IMR-90 (cell line): ENCODE measurements at places on chromosomes 12 and 14. TPM values are rescaled to one million over a fixed set of nuclear protein-coding genes. Genes with fewer than 3 reads are reported as not detected.
A peak's percentile ranks its signal among the peaks of the same experiment; 100 is the strongest.

DNA sequence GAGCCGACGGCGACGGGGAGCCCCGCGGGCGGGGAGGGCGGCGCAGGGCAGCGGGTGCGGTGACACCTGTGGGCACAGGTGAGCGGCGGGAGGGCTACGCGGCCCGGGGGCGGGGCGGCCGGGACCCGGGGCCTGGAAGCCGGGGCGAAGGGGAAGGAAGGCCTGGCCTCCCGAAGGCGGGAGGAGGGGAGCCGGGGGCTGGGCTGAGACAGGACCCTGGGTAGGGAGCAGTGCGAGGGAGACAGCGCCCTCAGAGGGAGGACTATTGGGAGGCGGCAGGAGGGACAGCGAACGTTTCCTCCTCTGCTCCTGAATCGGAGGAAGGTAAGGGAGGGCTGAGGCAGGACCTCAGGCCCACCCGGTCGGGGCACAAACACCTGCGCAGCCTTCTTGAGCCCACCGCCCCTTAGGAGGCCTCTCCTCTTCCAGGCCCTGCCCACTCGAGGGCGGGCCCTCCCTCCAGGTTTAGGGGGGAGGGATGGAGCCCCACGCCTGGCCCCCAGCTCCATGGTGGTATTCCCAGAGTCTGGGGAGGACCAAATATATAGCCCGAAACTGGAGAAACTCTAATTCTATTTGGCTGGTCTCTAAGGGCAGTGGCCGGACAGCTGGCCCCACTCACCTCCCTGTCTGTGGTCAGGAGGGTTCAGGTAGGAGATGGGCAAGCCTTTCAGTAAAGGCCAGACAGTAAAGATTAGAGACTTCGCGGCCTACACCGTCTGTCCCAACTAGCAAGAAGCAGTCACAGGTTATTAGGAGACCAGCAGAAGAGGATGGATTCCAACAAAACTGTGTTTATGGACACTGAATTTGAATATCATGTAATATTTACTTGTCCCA is 509 bp downstream of the PLEKHG6 start:
- DNase-seq, result no peak

DNA sequence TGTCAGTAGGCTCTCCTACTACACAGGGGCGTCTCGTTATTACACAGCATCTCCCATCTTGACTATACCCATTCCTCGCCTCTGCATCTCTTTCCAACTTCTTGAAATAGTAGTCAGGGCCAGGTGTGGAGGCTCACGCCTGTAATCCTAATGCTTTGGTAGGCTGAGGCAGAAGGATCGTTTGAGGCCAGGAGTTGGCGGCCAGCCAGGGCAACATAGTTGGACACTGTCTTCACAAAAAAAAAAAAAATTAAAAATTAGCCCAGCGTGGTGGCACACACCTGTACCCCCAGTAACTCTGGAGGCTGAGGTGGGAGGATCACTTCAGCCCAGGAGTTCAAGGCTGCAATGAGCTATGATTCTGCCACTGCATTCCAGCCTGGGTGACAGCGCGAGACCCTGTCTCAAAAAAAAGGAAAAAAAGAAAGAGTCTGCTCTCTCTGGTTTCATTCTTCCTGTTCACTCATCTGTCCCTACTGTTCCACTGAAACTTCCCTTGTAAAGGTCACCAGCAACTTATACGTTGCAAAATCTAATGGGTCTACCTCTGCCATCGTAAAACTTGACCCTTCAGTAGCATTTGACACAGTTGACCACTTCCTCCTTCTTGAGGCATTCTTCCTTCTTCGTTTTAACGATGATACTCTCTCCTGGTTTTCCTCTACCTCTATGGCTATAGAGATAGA is 41.0 kb upstream of the PTGR2 start:
- DNase-seq, result no peak

GRCh38 chr12:75831402-75831801 is 200.2 kb downstream of the PHLDA1 start:
- DNase-seq, result peak; percentile 73

- no peak for DNase-seq
Measured at GRCh38 chr12:103542078-103542477, 45.0 kb upstream of the STAB2 start.

Gene KRT83
- not detected in 2 replicates for polyA plus RNA-seq

- DNase-seq, result no peak
Measured at GRCh38 chr14:97266653-97267052, 469.5 kb downstream of the VRK1 start.

DNA sequence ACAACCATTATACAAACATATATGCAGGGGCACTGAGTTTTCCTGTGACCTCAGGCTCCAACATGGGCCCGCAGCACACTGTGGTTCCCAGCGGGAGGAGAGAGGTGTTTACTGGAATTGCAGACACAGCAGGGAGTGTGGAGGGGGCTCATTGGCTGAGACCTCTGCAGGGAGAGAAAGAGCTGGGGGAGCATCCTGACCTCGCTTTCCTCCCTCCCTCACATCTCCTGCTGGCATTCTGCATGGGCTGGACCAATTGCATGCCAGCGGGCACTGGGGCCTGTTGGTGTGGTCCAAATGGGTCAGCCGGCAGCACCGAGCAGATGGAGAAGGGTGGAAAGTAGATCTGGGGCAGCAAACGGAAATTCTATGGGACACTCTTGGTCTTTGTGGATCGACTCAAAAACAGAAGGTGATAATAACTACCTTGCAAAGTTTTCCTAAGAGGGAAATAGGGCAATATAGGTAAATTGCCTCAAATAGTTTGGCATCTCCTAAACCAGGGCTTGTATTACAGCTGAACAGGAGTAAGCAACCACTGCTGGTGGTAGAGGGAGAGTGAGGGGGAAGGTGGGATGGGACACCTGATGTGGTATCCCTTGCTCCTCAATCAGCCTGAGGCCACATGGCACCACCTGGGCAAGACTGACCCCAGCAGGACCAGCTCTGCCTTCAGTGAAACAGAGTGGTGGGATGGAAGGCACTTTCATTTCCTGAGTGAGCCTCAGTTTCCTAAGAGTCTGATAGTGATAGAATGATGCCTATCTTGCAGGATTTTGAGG is 86.9 kb downstream of the NTF3 start:
- DNase-seq, result no peak

Gene MAPKAPK5
- 35.0 and 35.7 TPM in 2 replicates for polyA plus RNA-seq

- peak; percentile 56 for DNase-seq
Measured at GRCh38 chr14:62162998-62163589, 400.9 kb downstream of the SNAPC1 start.

- peak; percentile 55 for DNase-seq
Measured at GRCh38 chr12:43988838-43989560, 153.1 kb downstream of the TMEM117 start.

GRCh38 chr12:10310926-10311720 is 3.5 kb downstream of the KLRD1 start:
- no peak for DNase-seq

Gene SARNP
- 99.6 and 103 TPM in 2 replicates for polyA plus RNA-seq

DNA sequence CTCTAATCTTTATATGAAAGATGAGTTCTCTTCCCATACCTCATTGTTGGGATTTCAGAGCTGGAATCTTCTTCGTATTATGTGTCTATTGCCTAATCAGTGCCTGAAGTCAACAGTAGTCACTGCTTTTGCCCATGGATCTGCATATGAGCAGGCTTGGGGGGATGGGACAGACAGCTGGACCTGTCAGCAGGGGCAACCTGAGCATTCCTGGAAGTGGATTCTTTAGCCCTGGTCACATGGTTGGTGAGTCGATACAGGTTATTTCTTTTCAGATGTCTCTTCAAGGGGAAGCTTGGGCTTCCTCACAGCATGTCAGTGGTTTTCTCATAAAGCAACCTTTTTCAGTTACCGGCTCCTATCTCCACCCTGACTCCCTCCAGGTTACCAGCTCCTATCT is 97.3 kb upstream of the RBM19 start:
- no peak for DNase-seq

GRCh38 chr12:57049890-57050289 is at the start of gene MYO1A:
Gene MYO1A, minus strand, starts transcription at chr12:57050129. Its CDS starts 1,806 bp downstream, at chr12:57048323.
- peak; percentile 19 for DNase-seq

Gene RPS6KL1
- polyA plus RNA-seq, result 1.2 and 1.7 TPM in 2 replicates

Gene PLEKHG7
- not detected in 2 replicates for polyA plus RNA-seq

Gene FAM90A1
- 0.09 and 0.11 TPM in 2 replicates for polyA plus RNA-seq

GRCh38 chr12:52155048-52155868 is 36.6 kb downstream of the KRT80 start:
- DNase-seq, result no peak

DNA sequence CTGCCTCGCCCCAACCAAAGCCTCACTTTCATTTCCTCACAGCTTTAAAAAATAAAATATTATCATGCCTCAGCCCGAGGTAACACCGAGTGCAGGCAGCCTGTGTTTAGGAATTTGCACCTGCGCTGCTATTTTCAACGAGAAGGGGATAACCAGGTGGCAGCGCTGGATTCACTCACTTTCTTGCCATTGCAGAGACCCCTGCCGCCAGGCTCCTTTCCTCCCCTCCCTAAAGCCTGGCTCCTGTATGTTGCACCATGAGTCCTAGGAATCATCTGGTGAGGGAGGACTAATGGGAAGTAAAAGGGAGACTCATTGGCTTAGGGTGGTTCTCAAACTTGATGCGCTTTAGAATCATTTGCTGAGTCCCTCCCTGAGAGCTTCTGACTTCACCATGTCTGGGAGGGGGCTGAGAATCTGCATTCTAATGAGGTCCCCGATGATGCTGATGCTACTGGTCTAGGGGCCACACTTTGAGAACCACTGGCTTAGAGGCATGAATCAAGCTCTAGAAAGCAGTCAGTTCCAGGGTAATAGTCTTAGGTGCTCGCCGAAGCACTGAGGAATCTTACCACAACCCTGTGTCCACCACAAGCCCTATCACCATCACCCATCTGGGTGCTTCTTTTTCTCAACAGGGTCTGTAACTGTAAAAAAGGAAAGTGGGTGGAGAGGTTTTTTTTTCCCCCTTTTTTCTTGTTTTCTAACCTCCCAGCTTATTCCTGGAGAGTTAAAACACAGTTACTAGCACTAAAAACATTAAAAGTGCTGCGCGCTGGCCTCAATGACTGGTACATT is 83.8 kb downstream of the SLC38A1 start:
- DNase-seq, result no peak

Gene GPX2
- not detected in 2 replicates for polyA plus RNA-seq

GRCh38 chr14:25350021-25350420 is 300.1 kb upstream of the STXBP6 start:
- DNase-seq, result no peak

- no peak for DNase-seq
Measured at GRCh38 chr14:84041421-84041820, 1488.5 kb upstream of the FLRT2 start.

GRCh38 chr14:105015905-105016304 is 5.0 kb downstream of the CDCA4 start:
- DNase-seq, result no peak

DNA sequence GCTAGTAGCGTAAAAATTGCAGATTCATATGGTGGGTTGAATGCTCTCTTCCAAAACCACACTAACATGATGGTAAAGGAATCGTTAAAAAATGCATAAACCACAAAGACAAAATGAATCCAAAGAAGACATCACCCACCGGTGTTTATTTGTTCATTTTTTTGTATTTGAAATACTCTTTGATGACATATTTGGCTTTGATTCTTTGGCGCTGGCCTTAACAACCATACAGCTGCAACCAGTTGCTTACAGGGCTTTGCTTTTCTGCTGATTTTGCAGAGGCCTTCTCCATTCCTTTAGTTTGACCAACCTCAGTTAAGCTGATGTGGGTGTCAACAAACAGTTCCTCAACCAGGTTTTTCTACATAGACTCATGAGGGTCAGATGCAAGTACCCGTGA is 103.5 kb downstream of the CACNA1C start:
- peak; percentile 85 for DNase-seq

GRCh38 chr14:63893701-63894458 is 41.1 kb downstream of the SYNE2 start:
- peak; percentile 91 for DNase-seq

GRCh38 chr14:75005357-75005756 is 2.6 kb downstream of the EIF2B2 start:
- DNase-seq, result no peak

DNA sequence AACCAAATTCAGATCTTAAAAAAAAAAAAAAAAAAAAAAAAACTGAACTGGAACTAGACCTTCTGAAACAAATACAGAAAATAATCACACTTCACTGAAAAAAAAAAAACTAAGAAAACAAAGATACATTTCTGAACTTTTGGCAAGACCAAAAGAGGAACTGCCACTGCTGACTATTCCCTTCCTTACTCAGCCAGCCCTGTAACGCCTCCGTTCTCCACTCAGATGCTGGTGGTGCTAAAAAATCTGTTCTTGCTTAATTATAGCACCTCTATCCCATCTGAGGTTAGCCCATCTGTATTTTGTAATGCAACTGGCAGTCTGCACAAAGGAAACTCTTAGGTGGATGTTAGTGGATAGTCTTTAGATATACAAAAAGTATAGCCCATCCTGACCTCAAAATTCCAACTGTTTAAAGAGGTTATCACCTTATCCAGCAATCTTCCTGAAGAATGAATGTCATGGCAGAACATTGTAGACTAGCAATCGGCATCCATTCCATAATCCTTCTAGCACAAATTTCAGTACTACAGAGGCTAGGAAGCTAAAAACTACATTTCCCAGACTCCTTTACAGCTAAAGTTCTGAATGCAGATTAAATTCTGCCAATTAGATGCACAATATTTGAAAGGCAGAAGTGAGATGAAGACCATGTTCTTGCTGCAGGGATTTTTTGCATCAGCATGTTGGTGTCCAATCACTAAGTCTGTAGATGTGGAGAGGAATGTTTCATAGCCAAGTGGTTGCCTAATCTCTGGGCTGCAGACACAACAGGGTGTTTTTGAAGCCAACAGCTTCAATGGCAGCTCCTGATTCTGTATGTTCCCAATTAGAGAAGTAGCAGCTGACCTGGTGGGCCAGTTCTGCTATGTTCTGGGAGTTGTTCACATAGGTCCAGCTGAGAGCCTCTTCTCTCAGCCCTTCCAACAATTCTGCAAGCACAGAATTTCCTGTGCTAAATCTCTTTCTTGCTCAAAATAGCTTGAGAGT is 5.7 kb downstream of the MAP3K9 start:
- no peak for DNase-seq

- DNase-seq, result no peak
Measured at GRCh38 chr14:23692416-23692815, 56.3 kb downstream of the DHRS2 start.

Gene IAPP
- not detected in 2 replicates for polyA plus RNA-seq

Gene CFAP73
- polyA plus RNA-seq, result not detected in 2 replicates

DNA sequence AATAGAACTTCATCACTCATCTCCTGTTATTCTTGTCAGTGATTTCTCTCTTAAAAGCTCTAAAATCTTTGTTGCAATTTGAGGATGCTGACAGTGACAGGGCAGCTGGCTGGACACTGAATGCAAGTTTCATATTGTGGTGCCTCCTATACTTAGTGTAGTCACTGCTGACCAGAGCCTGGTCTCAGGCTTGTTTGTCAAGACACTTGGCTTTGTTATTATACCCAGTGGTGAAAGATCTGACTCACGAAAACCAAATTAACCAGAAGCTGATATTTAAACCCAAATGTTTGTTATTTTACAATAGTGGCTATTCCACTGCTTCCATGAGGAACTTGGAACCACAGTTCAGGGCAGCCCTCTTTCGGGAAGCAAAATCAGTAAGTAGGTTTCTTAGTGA is 42.8 kb downstream of the RPGRIP1 start:
- no peak for DNase-seq
